Germinal center (tissue), 1 donor: ENCODE measurements at places on chromosomes 2 and 18.

- no peak for DNase-seq
These were observed 214.2 kb downstream of the BCL11A start for GRCh38 chr2:60339286-60339685.

DNA sequence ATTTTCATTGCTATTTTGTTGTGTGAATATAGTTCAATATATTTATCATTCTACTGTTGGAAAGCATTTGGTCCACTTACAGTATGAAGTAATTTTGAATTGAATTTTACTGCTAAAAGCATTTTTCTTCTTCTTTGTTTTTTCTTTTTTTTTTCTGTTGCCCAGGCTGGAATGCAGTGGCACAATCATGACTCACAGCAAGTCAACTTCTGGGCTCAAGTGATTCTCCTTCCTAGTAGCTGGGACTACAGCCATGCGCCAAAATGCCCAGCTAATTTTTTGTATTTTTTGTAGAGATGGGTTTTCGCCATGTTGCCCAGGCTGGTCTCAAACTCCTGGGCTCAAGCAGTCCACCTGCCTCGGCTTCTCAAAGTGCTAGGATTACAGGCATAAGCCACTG is 2.4 kb upstream of the ETAA1 start:
- DNase-seq = no peak

- DNase-seq = no peak
These were observed 1085.3 kb upstream of the CNTNAP5 start for GRCh38 chr2:122939796-122940195.

DNA sequence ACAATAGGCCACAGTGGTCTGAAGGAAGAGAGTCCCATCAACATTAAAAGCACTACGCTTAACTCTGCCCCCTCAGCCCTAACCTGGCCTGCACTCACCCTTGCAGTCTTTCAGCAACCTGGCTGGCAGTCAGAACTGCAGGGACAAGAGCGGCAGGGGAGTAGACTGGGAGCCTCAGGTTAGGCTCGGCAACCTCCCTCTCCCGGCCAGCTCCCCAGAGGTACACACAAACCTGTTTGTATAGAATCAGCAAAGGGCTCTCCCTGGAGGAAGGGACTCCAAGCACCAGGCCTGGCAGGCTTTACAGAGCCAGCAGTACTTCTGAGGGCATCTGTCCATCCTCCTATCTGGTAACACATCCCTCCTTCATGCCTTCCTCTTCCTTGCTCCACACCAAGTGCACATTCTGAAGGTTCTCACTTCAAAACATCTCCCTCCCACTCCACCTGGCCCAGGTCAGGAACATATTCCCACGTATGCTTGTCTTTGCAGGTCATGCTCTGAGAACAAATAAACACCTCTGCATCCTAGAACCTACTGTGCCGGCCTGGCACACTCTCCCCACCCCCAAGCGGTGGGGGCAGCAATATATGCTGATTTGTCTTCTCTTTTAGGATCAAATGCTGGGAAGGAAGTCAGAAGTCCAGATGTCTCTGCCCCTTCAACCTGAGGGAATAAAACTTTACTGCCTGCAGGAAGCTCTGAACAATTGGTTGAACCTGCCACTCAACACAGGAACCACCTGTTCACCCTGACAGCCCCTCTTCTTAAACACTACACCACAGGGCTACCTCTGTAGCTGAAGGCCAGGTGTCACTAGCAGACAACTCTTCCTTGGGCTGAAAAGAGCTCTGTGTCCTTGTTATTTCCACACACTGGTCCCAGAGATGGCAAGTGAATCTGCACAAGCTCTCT is 12.6 kb upstream of the SFXN5 start:
- DNase-seq = no peak

GRCh38 chr2:65722028-65722778 is 289.8 kb upstream of the SPRED2 start:
- no peak for DNase-seq
